ENCODE measurements at places on chromosomes 12 and 14.

DNA sequence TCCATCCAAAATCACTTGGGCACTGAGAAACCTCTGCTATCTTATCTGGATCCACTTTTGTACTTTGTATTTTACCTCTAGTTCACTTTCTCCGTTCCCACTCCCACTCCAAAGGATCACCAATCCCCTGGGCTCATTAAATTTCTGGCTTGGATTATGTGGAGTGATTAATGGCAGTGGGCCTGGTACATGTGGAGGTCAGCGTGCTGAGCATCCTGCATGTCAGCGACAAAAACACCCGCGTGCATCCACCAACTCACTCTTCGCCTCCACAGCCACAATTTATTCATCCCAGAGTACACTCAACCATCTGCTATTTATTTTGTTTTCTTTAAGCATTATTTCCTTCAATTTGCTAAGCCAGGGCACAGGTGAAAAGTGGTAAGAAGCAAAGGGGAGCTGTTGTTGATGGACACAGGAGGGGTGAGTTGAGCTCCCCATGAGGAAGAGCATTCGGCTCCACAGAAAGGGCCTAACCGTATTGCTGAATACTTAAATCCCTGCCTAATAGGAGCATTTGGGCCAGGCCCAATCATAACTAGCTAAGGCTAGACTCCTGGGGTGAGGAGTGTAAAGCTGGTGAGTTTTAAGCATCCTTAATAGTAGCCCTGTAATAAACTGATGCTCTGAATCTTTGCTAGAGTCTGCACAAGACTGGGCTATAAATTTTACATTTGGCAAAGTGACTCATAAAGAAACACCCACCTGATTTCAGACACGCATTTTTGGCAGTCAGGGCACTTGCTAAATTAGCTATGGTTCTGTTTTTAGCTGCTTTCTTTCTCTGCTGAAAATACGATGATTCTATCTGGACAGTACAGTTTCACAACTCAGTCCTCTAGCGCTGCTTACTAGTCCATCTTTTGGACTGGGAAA lies 137.8 kb downstream of the SLC25A21 start:
- no peak for DNase-seq

- DNase-seq = no peak
These were observed 104.1 kb downstream of the ATXN7L3B start for GRCh38 chr12:74641694-74642093.

- no peak for DNase-seq
These were observed at the start of gene ANKRD33 for GRCh38 chr12:51887476-51888315. TSS of gene ANKRD33 (plus strand) at chr12:51888103. CDS start at chr12:51888187, 84 bp downstream.

DNA sequence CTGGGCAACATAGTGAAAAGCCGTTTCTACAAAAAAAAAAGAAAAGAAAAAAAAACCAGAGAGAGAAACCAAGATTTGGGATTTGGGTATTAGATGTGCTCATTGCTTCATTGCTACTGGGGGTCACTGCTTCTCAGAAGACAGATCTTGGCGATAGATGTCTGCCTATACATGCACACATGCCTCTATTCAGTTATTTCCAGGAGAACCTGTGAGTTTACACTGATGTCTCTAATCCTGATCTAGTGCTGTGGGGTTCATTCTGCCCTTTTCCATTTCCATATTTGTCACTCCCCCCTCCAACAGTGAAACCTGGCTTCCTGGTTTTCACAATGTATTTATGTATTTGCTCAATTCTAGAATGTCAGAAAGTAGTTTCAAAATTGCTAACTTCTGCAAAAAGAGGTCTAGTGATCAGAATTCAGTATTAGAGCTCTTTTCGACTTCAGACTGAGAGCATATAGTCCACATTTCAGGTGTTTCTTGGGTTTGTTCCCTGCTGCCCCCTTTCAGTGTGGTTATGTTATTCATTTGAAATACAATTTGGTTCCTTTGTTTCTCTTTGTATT lies 111.0 kb downstream of the SLC25A47 start:
- DNase-seq = no peak

- DNase-seq = no peak
These were observed 22.1 kb upstream of the SRGAP1 start for GRCh38 chr12:63822352-63822751.

All from stimulated activated CD4-positive, alpha-beta T cell treated with anti-CD3 and anti-CD28 coated beads, Interleukin-12 subunit alpha, Interleukin-12 subunit beta, amount 100 ng/mL, for 4 hours (primary cell).